ENCODE measurements at places on chromosomes 11 and 22.

DNA sequence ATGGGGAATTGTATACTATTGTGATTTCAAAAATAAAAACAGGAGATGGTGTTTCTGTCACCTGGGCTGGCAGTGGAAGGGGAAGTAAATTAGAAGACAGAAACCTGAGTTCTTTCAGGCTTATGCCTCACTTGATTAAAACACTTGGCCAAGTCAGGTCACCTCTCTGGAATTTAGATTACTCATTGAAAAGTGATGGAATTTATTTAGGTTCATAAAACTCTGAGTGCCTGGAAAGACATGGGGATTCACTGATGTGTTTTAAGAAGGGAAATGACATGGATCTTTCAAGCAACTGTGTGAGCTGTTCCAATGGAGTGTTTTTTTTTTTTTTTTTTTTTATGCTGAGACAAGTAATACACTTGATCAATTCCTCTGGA lies 400.1 kb downstream of the TMEM135 start:
- no peak for DNase-seq

GRCh38 chr22:20247010-20247505 lies 21.1 kb downstream of the RTN4R start:
- DNase-seq, result no peak

DNA sequence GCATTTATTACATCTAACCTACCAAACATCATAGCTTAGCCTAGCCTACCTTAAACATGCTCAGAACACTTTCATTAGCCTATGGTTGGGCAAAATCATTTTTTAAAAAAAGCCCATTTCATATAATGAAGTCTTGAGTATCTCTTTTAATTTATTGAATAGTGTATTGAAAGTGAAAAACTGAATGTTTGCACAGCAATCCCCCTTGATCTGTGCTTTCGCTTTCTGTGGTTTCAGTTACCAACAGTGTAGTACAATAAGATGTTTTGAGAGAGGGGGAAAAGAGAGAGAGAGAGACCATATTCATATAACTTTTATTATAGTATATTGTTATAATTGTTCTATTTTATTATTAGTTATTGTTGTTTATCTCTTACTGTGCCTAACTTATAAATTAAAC lies 8.4 kb upstream of the MAP6 start:
- no peak for DNase-seq

- DNase-seq, result no peak
Observed at GRCh38 chr22:27136596-27136995, 479.2 kb downstream of the MIAT start.

DNA sequence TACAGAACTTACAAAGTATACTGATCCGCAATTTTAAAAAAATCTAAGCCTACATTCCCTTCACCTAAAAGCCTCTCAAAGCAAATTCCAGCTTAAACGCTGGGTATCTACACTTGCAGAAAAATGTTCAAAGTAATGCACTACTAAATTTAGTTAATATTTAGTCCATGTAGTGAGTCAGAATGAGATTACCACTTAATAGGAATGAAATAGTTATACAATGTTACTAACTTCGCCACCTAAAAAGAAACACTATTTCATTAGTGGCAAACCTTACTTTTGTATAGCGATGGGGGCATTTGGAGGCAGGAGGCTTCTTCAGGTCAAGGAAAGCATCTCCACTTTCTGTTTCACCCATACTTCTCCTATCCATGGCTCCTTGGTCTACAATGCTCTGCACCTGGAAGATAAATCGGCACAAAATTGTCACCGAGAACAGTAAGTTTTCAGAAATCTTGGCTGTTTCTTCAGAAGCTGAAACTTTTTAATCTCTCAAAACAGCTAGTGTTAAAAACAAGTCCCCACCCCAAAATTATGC lies 1.2 kb downstream of the EIF4ENIF1 start:
- no peak for DNase-seq

DNA sequence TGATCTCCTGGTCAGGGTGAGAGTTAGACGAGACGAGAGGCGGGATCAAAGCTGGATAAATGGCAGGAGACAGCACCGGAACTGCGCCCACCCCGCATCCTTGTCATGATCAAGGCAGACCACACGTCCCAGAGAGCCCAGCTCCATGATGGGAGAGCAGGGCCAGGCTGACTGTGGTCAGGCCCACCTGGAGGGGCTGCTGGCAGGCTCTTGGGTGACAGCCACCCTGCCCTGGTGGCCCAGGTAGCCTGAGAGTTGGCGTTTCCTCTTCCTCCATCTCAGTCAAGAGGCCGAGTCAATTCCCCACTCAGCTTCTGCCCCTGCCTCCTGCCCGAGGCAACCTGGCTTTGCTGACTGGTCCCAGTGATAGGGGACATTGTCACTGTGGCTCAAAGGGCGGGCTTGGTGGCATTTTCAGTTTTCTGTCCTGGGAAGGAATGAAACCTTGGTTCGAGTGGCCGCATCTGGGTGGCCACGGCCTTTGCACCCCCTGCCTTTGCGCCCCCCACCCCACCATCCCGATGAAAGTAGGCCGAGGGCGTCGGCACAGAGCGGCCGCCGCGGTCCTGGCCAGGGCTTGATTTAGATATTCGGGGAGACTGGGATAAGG lies 60.8 kb upstream of the PPARA start:
- DNase-seq, result no peak
